ENCODE measurements at places on chromosomes 6 and 20.

DNA sequence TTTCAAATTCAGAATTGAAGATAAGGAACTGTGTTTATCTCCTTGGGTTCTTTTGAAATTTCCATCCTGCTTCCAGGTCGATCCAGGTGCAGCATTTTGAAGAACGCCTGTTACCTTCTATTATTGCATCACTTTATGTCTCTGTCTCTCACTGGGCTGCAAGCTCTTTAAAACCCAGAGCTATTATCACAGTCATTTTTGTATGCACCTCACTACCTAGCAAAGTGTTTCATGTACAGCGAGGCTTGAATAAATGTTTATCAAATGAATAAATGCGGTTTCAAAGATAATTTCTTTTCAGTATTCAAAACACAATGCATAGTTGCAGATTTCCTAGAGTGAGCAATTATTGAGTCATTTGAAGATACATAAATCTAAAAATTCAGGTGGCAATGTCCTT lies 34.2 kb downstream of the GFOD1 start:
- DNase-seq, result no peak

DNA sequence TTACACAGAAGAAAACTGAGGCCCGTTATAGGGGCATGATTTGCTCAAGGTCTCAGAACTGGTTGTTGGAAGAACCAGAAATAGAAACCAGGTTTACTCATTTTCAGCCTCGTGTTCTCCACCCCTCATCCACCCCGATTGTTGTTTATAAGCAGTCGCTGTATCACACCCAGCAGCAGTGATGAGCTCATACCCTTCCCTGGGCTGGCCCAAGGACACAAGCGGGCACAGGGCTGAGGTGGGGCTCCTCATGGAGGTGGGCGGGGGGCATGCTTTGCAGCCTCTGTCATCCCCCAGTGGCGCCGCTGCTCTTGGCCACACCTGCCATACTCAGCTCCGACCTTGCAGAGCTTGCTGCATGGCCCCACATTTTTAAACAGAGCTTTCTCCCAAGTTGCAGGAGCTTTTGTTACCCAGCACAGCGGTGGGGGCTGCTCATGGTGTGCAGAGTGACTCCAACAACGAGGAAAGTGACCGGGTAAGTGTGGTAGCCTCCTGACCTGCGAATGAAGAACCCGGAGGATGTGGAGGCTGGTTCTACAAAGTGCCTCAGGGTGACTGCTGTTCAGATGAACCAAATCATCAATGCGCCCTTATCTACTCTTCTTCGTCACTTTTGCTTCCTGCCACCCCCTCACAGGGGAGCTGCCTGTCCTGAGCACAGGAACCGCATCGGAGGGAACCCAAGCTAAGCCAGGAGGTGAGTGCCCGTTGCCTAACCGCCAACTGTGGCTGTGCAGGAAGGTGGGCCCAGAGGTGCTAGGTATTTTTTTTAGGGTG lies 43.6 kb upstream of the NKX2-2 start:
- peak; percentile 65 for DNase-seq

DNA sequence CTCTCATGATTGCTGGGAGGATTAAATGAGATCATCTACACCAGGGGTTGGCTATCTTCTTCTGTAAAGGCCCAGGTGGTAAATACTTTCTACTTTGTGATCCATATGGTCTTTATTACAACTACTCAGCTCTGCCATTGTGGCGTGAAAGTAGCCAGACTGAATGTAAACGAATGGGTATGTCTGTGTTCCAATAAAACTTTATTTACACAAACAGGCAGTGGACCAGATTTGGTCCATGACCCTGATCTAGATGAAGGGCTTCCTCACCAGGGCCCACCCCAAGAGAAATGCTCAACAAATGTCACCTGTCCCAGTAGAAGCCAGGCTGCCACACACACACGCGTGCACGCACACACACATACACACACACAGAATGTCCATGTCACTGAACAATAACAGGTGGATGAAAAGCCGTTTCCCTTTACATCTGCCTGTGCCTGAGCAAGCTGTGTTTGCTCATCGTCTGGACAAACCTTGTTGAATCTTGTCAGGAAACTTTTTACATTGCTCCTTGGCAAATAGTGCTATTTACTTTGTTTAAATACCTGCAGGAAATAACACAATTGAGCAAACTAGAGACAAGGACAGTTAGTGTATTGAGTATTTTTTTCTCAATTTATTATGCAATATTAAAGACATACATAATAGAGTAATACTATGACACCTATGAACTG lies 114.3 kb downstream of the EYA2 start:
- no peak for DNase-seq

DNA sequence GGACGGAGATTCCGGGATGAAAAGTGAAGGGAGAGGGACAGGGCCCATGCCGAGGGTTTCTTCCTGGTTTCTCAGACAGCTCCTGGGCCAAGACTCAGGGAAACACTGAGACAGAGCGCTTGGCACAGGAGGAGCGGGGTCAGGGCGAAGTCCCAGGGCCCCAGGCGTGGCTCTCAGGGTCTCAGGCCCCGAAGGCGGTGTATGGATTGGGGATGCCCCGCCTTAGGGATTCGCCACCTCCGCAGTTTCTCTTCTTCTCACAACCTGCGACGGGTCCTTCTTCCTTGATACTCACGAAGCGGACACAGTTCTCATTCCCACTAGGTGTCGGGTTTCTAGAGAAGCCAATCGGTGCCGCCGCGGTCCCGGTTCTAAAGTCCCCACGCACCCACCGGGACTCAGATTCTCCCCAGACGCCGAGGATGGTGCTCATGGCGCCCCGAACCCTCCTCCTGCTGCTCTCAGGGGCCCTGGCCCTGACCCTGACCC lies 55.0 kb upstream of the HLA-A start:
- DNase-seq, result peak; percentile 48

GRCh38 chr20:6055981-6056569 lies 2.2 kb upstream of the LRRN4 start:
- DNase-seq, result no peak

- no peak for DNase-seq
Observed at GRCh38 chr6:35041086-35041861, 99.9 kb downstream of the TCP11 start.

GRCh38 chr6:143406673-143407072 lies 43.8 kb downstream of the ADAT2 start:
- DNase-seq, result no peak

DNA sequence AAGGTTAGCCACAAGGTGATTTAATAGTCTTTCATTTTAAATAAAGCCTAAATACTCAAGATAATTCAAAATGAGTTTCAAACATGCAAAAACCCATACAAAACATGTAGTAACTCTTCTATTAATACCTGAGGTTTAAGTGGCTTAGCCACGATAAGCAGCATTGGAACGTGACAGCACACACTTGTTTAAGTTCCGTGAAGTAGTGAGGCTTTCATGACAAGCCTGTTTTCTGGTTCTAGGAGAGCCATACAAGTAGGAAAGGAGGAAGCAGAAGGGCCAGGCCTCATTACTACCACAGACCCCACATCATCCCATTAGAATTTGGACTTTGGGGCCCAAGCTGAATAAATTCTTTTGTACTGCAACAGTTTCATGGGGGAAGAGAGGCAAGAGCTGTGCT lies 54.3 kb upstream of the PRND start:
- no peak for DNase-seq

All from CD4-positive, alpha-beta T cell treated with Interleukin-2 at 100 ng/mL for 4 hours (primary cell).